T-helper 2 cell treated with Interferon-gamma antibody and Interleukin-4, amounts not matched to agents 5 μg/mL and 100 μg/mL, for 36 hours (primary cell): ENCODE measurements at places on chromosomes 2 and 18.

DNA sequence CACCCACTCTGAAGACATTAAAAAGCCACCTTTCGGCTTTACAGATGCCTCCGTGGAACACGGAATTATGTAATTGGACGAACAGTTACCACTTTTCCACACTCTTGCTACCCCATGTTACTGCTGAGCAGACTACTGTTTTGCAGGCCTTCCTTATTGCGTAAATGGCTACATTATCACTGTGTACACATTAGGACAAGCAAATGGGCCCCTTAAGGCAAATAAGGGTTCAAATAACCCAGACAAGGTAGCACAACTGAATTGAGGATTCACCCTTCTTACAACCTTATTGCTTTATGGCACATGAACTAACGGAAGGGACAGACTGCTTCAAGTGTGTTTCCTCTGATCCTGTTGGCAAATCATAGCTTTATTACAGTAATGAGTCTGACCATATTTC, 832.2 kb upstream of the FANCL start:
- DNase-seq, result no peak

DNA sequence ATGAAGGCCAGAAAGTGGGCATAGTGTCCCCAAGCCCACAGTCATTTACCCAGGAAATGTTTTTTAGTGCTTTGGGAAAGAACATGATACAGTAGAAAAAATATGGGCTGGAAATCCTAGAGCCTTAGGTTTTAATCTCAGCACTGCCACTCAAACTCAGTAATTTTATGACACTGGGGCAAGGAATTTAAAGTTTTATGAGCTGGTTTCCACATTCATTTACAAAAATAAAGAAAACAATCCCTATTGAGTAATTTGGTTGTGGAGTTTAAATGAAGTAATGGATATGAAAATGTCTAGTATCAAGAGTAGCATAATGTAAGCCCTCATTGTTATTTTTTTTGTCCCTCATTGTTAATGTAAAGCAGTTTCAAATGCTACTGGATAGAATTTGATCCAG, 51.5 kb upstream of the FRZB start:
- DNase-seq, result no peak

GRCh38 chr2:137123226-137123625, 357.9 kb downstream of the THSD7B start:
- DNase-seq, result no peak

- DNase-seq, result no peak
These were observed 128.6 kb downstream of the PARD3B start for GRCh38 chr2:204673877-204674276.

- DNase-seq, result no peak
These were observed 145.0 kb downstream of the CLIP4 start for GRCh38 chr2:29260142-29260772.

DNA sequence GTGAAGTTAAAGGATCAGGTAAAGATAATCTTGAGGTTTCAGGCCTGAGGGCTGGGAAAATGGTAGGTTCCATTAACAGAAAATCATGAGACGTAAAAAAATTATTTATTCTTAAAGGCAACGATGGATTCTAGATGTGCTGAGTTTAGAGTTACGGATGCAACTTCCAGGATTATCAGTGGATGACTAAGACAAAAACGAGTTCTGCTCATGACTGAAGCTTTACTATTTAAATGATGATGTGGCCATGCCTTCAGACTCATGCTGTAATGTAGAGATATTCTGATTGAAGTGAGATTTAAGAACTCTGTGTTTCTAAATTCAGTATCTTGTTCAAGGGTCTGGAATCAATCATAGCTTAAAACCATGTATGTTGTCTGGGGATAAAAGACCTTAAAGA, 5.0 kb downstream of the TMEM237 start:
- DNase-seq, result no peak

DNA sequence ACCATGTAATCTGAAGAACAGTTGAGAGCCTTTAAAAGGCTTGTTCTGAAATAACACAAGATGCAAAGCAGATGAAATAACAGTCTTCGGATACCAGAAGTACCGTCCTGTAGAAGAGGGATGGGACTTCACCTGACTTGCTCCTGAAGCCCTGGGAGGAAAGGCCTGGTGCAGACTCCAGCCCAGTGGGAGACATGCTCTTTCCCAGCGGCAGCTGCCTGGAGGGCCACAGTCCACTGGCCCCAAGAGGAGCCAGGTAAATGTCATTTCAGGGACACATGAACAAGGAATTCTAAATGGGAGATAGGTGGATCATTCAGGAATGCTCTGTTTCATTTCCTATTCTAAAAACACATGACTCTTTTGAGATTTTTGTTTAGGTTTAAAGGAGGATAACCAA, 22.6 kb upstream of the CHN1 start:
- no peak for DNase-seq

GRCh38 chr2:132656266-132656975, 13.6 kb downstream of the LYPD1 start:
- DNase-seq, result no peak

DNA sequence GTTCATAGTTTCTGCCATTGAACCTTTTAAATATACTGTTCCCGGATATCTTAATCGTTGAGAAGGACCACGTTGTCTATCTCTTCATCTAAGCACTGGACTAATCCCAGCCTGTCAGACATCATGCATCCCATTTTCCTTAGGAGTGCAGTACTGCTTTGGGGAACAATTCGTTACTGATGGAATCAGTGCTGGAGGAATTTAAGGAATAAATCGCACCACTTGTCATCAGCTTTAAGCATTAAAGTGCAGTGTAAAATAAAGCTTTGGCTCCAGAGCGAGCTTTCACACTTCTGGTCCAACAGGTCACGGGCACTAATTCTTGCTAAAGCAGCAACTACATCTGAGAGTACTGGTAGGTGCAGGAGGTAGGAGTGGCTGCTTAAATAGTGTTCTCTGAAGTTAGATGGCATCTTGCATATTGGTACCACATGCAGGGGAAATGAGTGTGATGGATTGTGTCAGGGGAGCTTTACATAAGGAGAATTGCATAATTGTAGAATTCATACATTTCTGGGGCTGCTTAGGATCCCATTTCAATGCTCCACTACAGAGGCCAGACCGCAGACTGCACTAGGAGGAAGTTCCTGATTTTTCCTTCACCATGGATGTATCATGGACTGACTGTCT, 105.7 kb upstream of the RASGRP3 start:
- no peak for DNase-seq

- DNase-seq, result no peak
These were observed 361.8 kb downstream of the RND3 start for GRCh38 chr2:150125708-150126107.

- no peak for DNase-seq
These were observed 18.0 kb downstream of the FBXO41 start for GRCh38 chr2:73266061-73266901.
